Naive thymus-derived CD4-positive, alpha-beta T cell (primary cell): ENCODE measurements at places on chromosomes 12 and 14. TPM values are rescaled to one million over a fixed set of nuclear protein-coding genes. Genes with fewer than 3 reads are reported as not detected.

- DNase-seq, result no peak
These were observed 223.2 kb downstream of the PPM1H start for GRCh38 chr12:62711631-62712241.

DNA sequence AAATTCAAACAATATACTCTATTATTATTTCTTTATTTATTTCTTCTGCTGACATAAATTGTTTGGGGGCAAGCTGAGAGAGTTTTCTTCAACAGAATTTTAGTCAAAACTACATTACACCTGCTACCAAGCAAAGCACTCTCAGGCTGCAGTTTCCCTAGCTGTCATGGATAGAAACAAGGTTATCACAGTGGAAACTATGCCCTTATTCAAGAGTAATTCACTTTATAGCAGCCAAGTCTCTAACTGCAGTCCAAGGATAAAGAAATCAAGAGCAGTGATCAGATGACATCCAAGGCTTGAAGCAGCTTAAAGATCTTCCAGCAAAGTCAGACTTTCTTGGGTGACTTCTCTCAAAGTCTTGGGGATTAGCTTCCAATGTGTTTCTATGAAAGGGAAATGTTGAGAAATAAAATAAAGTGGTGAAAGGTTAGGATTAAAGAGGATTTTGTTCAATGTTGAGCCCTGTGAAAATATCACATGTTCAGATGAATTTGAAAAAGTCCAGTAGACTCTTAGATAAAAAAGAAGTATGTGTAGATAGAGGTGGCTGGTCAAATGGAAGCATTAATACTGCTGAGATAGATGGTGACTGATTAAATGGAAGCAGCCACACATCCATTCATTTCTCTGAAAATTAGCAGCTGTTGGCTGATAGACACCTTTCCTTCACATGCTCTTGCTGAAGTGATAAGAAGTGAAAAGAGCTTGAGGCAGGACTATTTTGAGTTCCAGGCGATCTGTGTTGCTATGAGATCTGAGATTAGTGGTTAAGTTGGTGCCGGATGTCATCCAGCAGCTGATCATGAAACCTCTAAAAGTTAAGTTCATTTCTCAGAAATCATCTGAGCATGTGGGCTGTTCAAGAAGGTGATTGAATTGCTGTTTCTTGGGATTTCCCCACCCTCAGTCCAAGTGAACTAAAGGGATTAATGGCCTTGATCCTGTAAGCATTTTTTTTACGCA is 257.8 kb upstream of the BTG1 start:
- peak; percentile 82 for DNase-seq

DNA sequence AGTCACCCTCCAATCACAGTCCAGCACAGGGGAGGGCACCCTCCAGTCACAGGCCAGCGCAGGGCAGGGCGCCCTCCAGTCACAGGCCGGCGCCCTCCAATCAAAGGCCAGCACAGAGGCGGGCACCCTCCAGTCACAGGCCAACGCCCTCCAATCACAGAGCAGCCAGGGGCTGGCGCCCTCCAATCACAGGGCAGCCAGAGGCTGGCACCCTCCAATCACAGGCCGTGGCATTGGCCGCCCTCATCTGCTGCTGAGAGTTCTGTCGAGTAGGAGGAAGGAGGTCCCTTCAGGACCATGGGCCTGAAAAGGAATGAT is 26.6 kb downstream of the DDX51 start:
- no peak for DNase-seq

GRCh38 chr14:26926585-26926984 is 328.8 kb upstream of the NOVA1 start:
- DNase-seq, result no peak

DNA sequence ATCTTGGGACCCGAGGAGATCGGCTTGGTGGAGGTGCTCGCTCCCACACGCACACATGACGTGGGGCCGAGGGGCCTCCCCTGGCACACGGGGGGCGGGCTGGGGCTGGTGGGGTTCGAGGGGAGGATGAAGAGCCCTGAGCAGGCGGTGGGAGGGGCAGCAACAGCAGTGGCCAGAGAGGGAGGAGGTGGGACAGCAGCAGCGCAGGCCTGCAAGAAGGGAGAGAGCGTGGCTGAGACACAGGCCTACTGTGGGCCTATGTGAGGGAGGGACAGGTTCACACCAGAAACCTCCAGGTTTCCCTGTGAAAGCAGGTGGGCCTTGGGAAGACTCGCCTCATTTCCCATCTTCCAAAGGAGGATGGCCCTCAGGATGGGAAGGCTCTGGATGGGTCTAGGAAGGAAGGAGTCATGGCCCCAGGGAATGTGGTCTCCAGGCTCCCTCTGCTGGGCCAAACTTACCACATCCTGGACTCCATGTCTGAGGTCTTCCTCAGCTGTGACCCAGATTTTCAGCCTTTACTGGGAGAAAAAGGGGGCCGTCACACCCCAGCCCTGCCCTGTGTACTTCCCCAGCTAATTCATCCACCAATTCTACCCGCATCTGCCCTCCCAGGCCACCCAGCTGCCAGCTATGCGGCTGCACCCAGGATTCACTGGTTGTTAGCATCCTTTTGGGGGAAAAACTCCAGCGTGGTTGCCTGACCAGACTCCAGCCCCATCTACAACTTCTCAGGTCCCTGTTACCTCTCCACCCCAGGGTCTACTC is 2.8 kb downstream of the PIANP start:
- DNase-seq, result no peak

The NRXN3 gene
- not detected for polyA plus RNA-seq

The CD4 gene
- polyA plus RNA-seq, result 576 TPM

The PMEL gene
- 0.57 TPM for polyA plus RNA-seq

The FBRSL1 gene
- 0.77 TPM for polyA plus RNA-seq
